ENCODE measurements at places on chromosomes 16 and 17.

- peak; percentile 73 for DNase-seq
These were observed 122.3 kb downstream of the CDK5R1 start for GRCh38 chr17:32609085-32609484.

GRCh38 chr16:20181416-20181815, 107.7 kb upstream of the GPR139 start:
- no peak for DNase-seq

DNA sequence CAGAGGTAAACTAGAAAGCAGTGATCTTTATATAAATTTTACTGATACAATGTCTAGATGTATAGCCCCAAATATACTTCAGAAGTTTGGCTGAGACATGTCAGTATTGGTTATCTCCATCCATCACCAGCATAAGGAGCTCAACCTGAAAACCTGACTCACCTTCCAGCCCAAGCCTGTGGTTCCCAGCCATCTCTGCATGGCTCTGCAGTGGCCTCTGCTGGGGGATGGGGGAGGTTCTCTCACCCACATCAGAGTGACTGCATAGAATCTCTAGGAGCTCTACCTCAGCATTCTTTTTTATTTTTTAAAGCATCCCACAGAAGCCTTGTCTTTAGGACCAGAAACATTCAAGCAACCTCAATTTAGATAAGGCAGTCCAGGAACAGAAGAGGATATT, 27.3 kb downstream of the USP7 start:
- peak; percentile 86 for DNase-seq

GRCh38 chr16:27109666-27110523, 43.2 kb downstream of the C16orf82 start:
- DNase-seq: peak; percentile 80

GRCh38 chr16:82031116-82032084, 3.7 kb upstream of the HSD17B2 start:
- DNase-seq: no peak

DNA sequence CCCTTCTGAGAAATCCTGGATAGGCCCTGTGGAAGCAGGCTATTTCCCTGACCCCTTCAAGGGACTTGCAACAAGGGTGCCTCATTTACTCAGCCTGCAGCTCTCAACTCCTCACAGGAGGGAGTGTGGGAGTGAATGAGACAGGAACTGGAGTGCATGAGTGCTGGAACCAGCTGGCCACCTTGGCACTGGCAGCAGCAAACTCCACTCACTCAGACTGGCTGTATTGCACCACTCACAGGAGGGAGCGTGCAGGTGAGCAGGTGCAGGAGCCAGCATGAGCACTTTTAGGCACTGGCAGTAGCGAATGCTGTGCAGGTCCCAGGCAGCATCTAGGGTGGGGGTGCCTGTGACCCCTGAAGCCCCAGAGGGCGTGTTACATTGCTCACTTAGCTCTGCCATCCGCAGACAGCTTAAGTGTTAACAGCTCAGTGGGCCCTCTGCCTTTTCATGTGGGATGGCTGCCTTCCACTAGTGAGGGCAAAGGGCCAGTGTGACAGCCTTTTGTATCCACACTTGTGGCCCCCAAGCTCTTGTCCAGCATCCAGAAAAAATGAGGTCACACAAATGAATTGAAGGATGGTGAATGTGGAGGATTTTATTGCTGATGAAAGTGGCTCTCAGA, 11.0 kb upstream of the ZNHIT3 start:
- no peak for DNase-seq

- DNase-seq: no peak
These were observed 390 bp upstream of the UNC13D start for GRCh38 chr17:75844530-75845057.

DNA sequence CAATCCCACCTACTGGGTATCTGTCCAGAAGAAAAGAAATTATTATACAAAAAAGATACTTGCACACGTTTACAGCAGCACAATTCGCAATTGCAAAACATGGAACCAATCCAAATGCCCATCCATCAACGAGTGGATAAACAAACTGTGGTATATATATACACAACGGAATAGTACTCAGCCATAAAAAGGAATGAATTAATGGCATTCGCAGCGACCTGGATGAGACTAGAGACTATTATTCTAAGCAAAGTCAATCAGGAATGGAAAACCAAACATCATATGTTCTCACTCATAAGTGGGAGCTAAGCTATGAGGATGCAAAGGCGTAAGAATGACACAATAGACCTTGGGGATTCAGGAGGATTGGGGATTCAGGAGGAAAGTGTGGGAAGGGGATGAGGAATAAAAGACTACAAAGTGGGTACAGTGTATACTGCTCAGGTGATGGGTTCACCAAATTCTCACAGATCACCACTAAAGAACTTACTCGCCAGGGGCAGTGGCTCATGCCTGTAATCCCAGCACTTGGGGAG, 21.0 kb downstream of the CNOT1 start:
- no peak for DNase-seq

DNA sequence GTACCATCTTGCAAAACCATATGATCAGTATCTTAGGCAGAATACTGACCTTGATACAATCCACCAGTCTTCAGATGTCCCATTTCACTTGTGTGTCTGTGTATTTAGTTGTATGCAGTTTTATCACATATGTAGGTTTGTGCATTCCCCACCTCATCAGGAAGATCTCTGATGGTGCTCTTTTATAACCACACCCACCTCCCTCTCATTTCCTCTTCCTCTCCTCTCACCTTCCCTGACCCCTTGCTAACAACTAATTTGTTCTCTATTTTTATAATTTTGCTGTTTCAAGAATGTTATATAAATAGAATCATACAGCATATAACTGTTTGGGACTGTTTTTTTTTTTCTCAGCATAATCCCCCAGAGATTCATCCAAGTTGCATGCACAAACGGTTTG, 52.0 kb upstream of the ACSM2B start:
- DNase-seq: no peak

DNA sequence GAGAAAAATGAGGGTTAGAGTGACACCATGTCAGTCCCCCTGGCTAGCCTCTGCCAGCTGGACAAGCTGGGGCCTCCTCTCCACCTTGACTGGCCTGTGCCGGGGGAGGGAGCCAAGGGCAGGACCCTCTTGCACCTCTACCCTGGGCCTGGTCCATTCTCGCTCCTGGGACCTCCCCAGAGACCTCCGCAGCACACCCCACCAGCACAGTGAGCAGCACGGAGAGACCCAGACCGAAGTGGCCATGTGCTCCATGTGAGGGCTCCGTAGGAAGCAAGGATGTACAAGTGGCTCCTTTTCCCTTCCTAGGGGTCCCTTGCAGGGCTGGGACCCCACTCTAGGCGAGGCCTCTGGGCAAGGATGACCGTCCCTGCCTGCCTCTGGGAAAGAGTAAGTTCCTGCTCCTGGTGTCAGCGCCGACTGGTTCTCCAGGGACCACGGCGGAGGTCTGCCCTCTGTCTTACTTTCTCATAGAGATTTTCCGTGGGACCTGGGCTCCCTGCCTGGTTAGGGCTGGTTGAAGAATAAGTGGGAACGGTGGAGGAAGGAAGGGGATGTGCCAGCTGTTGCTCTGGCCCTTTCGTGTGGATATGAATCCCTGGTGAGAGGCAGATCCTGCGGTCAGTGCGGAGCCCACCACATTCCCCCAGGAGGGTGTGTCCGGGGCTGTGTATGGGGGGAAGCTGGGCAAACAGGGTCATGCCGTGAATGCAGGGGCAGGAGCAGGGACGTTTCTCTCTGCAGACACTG, 124.2 kb downstream of the METRNL start:
- no peak for DNase-seq

GRCh38 chr16:71576971-71577370, at the start of gene TAT:
Gene TAT (minus strand): TSS chr16:71577092. CDS start chr16:71576415, 677 bp downstream.
- DNase-seq: no peak

- no peak for DNase-seq
These were observed 242.4 kb downstream of the C16orf95 start for GRCh38 chr16:87074641-87075318.

- no peak for DNase-seq
These were observed 2.9 kb upstream of the KCNH6 start for GRCh38 chr17:63519972-63520882.

DNA sequence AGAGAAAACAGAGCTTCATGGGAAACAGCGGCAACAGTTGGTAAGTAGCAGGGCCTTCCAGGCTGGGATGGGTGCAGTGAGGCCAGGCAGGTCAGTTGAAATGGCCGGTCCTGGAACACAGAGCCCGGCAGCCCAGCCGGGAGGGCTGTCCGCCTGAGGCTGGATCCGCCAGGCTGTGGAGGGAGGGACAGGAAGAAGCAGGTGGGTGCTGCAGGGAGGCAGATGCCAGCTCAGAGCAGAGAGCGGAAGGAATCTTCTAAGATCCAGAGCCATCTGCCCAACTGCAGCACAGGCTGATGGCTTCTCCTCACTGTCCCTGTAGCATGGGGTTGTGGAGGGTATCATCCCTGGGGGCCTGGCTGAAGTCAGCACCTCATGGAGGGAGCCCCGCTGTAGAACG, 599 bp downstream of the RNF112 start:
- no peak for DNase-seq

- DNase-seq: no peak
These were observed 8.0 kb downstream of the ZNF205 start for GRCh38 chr16:3120435-3120834.

DNA sequence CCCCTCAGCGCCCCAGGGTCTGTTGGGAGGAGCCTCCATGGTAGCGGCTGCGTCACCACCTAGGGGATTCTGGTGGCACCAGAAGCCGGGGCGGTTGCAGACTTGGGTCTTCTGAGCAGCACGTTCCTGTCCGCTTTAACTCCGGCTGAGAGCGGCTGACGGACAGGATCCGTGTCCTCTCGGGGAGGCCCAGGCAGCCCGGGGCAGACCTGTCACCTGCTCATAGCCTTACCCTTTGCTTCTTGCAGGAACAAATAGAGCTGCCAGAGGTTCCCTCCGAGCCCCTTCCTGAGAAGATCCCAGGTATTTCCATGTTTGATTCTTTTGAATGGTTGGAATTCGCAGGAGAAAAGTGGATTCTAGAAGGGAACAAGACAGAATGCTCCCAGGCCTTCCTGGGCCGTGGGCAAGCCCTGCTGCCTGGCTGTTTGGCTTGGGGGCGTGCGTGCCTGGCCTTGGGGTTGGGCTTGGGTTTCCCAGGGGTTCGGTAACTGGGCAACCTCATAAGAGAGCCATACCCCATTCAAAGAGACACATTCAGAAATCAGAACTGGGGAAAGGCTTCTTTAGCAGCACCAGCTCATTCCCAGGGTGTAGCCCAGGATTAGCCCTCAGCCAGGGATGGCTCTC, 6.6 kb downstream of the CHMP6 start:
- DNase-seq: no peak

- DNase-seq: no peak
These were observed 36.1 kb downstream of the HIC1 start for GRCh38 chr17:2090804-2091534.

- no peak for DNase-seq
These were observed 8.5 kb downstream of the GJD3 start for GRCh38 chr17:40355804-40356758.

GRCh38 chr16:68823401-68824135, 19.8 kb upstream of the TANGO6 start:
- DNase-seq: no peak

DNA sequence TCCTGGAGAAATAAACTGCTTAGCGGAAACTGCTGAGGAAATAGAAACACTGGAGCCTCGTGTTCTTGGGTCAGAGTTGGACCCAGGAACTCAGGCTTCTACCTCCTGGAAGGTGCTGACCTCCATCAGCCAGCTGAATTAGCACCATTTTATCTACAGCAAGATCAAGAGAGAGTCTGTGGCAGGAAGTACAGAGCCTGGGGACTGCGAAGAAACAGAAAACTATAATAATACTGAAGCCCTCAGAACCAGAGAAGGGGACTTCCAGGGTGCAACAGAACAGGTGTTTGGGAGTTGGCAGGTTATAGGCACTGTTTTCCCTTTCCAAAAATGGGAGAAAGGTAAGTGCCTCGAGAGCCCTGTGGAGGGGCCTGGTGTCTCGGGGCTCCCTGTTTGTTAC, 379.7 kb downstream of the CA10 start:
- DNase-seq: no peak

- DNase-seq: no peak
These were observed 37.7 kb upstream of the NUFIP2 start for GRCh38 chr17:29331708-29332085.

- DNase-seq: no peak
These were observed 162.7 kb upstream of the CIBAR2 start for GRCh38 chr16:85274924-85275323.

- no peak for DNase-seq
These were observed 2.5 kb downstream of the KIF1C start for GRCh38 chr17:5000237-5000639.

GRCh38 chr16:53998966-53999522, 287.5 kb downstream of the IRX3 start:
- no peak for DNase-seq

DNA sequence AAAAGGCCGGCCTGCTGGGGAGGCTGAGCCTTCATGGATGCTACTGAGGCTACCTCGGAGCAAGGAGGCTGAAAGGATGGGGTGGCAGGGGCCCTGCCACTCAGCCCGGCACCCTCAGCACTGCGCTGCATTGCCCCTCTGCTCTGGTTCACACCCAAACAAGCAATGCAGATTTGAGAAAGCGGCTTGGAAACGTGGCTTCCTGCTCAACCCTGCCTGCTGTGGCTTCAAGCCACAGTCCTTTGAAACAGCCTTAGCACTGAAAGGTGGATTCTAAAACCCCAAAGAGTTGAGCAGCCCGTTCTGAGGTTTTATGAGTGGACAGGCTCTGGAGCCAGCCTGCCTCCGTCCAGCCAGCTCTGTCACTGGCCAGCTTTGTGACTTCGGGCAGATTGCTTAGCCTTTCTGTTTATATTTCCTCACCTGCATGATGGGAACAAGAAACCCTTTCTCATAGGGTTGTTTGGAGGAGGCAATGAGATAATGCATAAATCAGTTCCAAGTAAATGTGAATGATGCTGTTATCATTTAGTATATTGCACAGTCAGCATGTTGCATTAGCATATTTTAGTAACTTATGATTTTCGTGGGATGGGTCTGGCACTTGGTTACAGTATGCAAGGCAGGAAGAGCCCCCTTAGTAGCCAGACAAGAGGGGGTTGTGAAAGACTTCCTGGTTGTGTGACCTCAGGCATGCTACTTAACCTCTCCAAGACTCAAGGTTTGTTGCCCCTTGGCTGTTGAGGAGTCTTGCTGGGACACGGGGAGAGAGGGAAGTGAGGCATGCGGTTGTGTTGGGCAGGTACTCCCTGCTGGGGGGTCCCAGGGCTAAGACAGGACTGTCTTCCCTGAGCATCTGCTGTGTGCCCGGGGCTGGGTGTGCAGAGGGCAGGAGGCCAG, 23.6 kb downstream of the CRISPLD2 start:
- DNase-seq: no peak

DNA sequence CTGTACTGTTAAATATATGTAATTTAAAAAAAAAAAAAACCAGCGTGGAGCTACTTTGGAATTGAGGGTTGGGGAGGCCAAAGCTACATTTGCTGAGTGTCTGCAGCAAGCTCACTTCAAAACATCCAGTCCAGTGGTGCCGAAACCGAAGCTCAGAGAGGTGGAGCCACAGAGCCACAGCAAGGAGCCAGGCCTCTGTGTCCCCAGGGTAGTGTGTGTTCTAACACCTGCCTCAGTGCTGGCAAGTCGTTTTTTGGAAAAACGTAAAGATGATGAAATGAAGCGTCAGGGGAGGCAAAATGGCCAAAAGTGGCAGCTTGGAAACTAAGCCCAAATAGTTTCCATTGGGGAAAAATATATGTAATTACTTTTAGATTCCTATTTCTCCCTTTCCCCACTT, 36.1 kb upstream of the MRC2 start:
- DNase-seq: no peak

GRCh38 chr16:89720551-89720812, 216 bp downstream of the VPS9D1 start:
- peak; percentile 24 for DNase-seq

Data from stimulated activated CD4-positive, alpha-beta T cell treated with anti-CD3 and anti-CD28 coated beads, Interleukin-4, amount 100 ng/mL, for 24 hours (primary cell).